ENCODE measurements at places on chromosomes 2 and 18.

DNA sequence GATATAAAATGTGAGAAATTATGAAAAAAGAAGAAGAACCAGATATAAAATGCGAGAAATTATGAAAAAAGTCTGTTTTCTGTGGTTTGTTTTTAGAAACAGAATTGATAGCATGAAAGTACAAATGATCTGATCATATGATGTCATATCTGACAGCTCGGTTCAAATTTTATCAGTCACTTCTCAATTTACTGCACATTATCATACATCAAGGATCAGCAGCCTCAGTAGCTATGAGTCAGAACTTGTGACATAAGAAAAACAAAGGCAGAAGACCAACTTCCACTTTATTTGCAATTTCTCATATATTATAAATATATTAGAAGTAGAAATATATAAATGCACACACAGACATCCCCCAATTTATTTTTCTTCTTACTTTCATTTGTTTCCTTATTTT is 634.0 kb downstream of the LRP1B start:
- no peak for DNase-seq

- DNase-seq, result no peak
These were observed 16.0 kb downstream of the YPEL5 start for GRCh38 chr2:30162806-30163205.

GRCh38 chr2:190972213-190972612 is 41.8 kb downstream of the STAT1 start:
- no peak for DNase-seq

- no peak for DNase-seq
These were observed 6.3 kb downstream of the LIMS2 start for GRCh38 chr2:127669056-127669455.

GRCh38 chr18:48230467-48231113 is 178.6 kb downstream of the ZBTB7C start:
- DNase-seq, result no peak

GRCh38 chr2:18238209-18238608 is 322.2 kb downstream of the RDH14 start:
- no peak for DNase-seq

GRCh38 chr2:201852878-201853415 is 46.6 kb downstream of the CDK15 start:
- DNase-seq, result no peak

DNA sequence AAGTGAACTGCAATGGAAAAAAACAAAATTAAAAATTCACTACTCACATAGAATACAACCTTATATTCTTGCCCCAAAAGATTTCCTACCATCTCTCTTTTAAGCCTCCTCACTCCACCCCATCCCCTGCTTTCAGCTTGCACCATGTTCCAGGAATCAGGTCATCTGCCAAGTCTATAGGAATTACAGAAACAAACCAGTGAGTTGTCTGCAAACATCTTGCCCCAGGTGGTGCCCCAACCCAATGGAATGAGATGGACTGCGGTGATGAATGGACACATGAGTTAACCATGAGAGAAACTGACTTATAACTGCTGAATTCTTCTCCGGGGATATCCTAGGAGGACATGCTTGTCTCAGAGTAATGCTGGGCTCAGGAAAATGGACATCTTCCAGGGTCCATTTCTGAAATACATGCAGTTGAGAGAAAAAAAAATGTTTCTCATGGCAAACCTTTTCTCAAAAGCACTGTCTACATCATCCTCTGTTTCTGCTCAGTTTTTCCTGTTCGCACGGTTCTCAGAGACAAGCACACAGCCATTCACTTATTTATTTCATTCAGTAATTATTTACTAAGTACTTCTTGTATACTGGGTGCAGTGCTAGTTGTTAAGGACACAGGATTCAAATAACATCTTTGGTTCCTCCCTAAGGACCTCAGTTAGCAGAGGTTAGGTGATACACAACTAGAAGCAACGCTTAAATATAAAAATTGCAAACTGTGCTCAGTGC is 350.0 kb downstream of the RND3 start:
- no peak for DNase-seq

GRCh38 chr2:224517963-224518362 is 67.2 kb downstream of the CUL3 start:
- DNase-seq, result no peak

GRCh38 chr2:108958632-108959341 is 30.2 kb downstream of the EDAR start:
- no peak for DNase-seq

DNA sequence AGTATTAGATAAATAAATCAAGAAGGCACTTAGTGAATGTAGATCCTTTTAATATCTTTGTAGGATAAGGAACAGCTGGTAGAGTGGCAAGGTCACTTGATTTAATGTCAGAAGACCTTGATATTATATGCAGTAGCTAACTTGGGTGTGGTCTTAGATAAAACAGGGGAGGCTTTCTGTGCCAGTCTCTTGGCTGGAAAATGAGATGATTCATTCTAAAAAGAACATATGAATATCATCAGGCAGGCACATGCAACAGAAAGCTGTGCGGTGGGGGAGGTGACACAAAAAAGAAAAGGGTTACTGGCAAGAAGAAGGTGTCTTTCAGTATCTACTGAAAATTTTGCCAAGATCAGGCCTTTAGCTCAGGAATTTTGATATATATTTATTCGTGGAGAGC is 931.7 kb upstream of the CELF4 start:
- no peak for DNase-seq

GRCh38 chr18:6255116-6255705 is 159.5 kb downstream of the L3MBTL4 start:
- DNase-seq, result no peak

DNA sequence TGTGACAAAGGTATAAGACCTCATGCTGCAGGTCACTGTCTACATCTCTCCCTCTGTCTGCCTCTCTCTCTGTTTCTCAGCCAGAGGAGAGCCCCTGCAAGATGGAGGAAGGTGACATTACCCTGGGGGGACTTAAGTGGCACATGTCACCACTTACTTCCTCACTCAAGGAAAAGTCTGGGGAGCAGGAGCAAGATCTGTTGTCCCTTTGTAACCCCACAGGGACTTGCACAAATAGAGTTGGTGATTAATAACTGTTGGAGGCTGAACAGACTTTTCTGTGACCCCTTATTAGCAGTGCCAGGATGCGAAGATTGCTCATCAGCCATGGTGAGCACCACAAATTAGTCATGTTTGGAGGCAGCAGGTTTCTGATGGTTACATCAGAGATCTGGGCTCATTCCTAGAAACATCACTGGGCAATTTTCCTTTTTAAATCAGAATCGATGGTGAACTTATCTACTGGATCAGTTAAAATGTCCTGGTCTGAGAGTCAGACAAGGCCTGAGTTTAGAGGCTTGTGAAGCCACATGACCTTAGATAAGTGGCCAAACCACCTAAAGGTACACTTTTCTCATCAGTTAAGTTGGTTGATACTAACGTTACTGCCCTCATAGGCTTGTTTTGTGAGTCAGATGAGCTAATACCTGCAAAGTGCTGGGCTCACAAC is 81.2 kb upstream of the LTBP1 start:
- no peak for DNase-seq

DNA sequence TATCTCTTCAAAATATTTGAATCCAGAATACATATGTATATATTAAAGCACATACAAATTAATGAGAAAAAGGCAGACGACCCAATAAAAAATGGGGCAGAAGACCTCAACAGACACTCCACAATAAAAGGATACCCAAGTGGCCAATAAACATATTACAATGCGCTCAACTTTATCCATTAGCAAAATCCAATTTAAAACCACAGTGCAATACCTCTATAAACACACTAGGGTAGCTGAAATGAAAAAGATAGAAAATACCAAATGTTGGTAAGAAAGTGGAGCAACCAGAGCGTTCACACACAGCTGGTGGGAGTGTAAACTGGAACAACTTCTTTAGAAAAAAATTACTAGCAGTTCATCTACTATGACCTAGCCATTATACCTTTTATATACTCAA is 75.3 kb downstream of the CCDC148 start:
- no peak for DNase-seq

- DNase-seq, result no peak
These were observed 401.9 kb downstream of the LNPK start for GRCh38 chr2:175599966-175600831.

DNA sequence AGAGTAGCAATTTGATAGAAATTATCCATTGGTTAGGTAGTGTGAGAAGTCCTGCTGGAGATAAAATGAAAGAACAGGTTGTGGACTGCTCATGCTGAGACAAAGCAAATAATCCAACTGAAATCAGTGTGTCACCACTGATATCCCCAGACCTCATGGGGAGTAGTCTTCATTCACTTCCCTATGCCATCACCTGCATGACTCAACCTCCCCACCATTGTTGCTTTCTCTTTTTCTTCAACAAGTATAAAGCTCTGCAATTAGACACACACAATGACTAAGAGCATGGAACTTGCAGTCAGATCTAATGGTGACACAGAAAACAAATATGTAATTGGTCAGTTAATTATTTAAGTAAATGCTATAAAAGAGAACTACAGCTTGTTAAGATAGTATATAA is 475.3 kb downstream of the RIT2 start:
- DNase-seq, result no peak

DNA sequence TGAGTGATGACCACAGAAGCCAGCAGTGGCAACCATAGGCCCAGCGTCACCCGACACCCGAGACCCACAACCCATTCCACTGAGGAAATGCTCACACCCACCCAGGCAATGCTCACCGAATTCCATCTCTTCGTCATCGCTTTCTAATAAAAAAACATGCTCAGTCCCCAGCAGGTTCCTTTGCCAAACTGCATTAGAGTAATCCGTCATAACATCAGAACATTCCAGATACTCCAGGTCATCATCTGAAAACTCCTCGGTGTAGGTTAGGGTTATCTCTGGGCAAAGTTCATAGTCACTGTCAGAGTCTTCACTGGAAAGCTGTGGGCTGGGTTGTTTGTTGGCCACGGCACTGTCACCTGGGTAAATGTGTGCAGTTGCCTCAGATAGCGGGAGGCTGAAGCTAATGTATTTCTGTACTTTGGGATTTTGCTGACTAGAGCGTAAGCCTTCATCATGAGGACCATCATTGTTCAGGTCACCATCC is 49.3 kb downstream of the ALPK2 start:
- no peak for DNase-seq

DNA sequence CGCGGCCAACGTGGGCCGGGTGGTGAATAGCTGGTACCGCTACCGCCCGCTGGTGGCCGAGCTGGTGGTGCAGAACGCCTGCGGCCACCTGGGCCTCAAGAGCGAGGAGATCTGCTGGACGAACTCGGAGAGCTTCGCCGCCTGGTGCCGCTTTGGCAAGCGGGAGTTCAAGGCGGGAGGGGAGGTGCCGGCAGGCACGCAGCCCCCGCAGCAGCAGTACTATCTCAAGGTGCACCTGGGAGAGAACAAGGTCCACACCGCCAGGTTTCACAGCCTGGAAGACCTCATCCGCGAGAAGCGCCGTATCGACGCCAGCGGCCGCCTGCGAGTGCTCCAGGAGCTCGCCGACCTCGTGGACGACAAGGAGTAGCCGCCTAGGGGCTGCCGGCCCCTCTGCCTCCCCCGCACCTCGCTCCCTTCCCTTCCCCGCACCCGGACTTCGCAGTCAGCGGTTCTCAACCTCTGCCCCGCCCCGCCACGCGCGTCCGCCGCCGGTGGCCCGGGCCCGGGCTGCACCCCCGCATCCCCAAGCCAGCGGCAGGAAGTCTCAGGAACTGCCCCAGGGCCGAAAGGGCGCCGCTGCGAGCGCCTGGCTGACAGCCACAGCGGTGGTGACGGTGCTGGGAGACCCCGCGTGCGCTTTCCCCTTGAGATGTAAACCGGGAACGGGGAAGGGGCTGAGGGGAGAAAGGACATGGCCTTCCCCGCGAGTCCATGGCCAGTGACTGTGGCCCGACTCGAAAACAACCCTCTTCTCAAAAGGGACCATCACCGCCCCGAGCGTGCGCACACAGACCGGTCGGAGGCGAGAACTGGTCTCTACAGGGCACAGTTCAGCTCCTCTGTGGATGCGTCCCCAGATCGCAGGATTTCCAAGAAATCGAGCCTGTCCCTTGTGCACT is 2.2 kb downstream of the LRATD1 start:
- DNase-seq, result no peak

- DNase-seq, result no peak
These were observed 47.9 kb downstream of the MBP start for GRCh38 chr18:77084688-77085035.

GRCh38 chr2:200787351-200788120 is 24.2 kb upstream of the BZW1 start:
- no peak for DNase-seq

DNA sequence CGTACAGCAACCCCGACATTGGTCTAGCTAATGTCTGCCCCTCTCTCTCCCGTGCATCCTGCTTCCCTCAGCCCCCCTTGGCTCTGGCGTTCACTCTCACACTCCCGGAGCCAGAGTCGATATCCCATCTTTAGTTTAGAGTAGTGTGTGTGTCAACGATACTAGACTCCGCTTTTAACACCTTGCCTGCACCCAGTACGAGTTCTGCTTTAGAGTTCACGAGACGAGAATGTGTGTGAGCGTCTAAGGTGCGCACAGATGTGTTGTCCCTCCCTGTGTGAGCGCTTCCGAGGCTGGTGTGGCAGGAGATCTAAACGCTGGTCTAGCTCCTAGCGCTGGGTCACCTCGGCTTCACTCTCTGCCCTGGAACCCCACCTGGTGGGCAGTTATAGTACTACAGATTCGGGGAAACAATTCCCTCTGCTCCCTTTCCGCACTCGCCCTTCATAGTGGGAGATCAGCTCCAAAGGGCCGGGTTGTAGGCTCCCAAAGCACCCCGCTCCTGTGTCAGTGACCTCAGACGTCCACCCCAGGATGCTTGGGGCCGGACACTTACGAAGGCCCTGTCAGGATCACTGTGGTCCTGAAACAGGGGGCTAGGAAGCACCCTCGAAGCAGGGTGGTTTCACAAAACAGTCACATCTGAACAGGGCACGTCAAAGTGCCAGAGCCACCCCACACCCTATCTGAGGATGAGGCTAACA is 2.6 kb upstream of the CYP26B1 start:
- DNase-seq, result peak; percentile 62

DNA sequence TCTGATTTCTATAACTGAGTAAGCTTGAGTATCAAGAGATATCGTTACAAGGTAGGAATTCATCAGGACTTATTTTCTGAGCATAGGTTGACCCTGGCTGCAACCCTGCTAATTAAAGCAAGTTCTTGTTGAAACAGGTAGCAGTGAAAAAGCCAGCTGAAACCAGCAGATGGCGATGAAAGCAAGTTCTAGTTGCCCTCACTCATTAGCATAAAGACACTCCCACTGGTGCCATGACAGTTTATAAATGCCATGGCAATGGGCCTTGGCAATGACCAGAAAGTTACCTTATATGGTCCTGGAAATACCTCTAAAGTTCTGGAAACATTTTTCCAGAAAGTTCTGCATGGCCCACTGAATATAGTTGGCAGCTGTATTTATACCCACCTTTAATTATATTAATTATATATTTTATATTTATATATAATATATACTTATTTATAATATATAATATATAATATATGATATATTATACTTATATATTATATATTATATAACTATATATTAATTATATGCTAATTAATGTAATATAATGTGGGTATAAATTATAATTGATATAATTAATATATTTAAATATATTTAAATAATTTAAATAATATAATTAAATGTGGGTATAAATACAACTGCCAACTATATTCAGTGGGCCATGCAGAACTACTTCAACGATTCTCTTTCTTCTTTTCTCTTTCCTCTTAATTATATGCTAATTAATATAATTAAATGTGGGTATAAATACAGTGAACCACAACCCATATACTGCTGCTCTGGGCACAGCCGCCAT is 188.0 kb downstream of the CDH7 start:
- no peak for DNase-seq

GRCh38 chr2:8264981-8265380 is 416.9 kb upstream of the ID2 start:
- no peak for DNase-seq

All from stimulated activated CD4-positive, alpha-beta T cell treated with anti-CD3 and anti-CD28 coated beads, Interleukin-1b, Interleukin-23, amount 100 ng/mL, for 1 hour (primary cell).